ENCODE measurements at places on chromosomes 7 and 10. TPM values are rescaled to one million over a fixed set of nuclear protein-coding genes. Genes with fewer than 3 reads are reported as not detected.

C10orf53 gene
- not detected for total RNA-seq

GNG11 gene
- 26.1 TPM for total RNA-seq

AMPH gene
- total RNA-seq = 1.4 TPM

C10orf67 gene
- not detected for total RNA-seq
